HL-60 (cell line): ENCODE measurements at places on chromosomes 3 and 15.

DNA sequence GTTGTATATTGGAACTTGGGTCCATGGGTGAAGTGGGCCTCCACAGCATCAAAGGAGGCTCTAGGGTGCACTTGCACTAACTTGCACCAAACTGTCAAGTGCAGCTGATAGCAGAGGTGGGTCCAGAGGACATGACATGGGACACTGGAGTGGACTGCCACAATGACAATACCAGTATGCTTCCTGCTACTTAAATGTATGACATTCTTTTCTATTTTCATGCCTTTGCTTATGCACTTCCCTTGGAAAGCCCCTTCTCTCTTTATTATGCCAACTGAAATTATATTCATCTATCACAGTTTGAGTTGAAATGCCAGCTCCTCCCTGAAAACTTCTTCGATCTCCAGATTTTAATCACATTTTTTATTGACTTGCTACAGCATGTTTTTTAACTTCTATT, 101.8 kb downstream of the CFAP20DC start:
- no peak for DNase-seq

GRCh38 chr15:70956201-70956995, 63.8 kb downstream of the LRRC49 start:
- DNase-seq, result no peak

DNA sequence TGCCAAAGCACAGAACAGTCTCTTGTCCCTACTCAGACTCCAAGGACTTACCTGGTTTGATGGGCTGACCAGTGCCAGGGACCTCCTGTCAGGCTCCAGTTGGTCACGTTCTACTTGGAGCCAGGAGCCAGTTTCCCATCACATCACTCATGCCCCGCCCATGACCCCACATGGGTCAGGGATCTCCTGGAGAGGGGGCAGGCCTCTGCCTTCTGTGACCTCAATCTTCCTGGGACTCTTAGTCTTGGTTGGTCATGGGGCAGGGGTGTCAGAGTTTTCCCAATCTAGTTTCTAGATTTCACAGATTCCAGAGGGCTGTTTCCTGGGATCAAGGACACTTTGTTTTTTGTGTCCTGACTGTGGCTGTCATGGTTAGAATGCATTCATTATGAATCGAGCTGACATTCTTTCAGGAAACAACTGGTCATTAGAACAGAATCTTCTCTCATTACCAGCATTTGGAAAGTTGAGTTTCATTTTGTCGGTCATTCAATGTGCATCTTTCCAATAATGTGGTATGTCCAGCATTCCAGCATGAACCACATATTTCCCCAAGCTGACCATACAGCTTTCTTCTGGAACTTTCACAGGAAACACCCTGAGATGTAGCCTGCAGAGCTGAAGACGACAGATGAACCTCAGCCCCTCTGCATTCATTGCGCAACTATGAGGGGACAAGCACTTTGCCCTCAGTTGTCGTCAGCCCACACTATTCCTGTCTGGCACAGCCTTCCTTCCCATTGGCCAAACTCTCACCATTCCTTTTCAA, 19.8 kb downstream of the CYP19A1 start:
- DNase-seq, result no peak

DNA sequence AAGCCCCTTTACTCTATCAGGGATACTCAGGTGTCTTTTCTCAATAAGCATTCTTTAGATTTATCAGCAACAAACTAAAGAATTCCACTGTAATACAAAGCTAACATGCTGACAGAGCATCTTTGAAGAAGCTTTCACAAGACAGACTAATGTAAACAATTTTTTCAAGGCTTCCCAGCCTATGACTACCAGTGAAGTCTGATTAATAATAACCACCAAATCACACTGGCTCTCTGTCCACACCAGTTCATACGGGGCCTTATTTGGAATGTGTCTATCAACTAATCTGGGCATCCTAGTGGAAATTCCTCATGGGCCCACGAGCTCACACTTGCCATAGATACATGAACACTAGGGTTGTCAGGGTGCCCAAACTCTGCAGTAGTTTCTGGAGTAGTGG, 84.5 kb downstream of the EFL1 start:
- DNase-seq, result no peak

- DNase-seq, result no peak
Observed at GRCh38 chr15:40446144-40446543, 5.4 kb downstream of the BAHD1 start.

DNA sequence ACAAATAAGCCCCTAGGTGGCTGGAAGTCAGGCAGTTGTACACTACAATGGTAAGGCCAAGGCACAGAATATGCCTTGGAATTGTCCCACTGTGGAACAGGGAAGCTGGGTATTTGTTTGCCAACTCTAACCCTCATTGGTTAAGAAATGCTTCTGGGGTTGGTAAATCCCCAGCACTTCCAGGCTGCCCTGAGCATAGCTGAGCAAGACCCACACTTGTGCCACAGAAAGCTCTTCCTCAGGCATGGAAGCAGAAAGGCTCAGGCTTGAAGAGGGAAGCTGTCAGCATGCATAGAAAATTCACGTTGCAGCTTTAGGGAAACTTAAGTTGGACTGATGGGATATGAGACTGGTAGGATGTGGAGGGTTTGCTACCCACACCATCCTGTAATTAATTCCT, 86.9 kb upstream of the PLCL2 start:
- DNase-seq, result no peak

GRCh38 chr15:72265031-72265430, 7.3 kb downstream of the PARP6 start:
- DNase-seq, result no peak

- no peak for DNase-seq
Observed at GRCh38 chr3:148208975-148209374, 488.7 kb upstream of the AGTR1 start.

DNA sequence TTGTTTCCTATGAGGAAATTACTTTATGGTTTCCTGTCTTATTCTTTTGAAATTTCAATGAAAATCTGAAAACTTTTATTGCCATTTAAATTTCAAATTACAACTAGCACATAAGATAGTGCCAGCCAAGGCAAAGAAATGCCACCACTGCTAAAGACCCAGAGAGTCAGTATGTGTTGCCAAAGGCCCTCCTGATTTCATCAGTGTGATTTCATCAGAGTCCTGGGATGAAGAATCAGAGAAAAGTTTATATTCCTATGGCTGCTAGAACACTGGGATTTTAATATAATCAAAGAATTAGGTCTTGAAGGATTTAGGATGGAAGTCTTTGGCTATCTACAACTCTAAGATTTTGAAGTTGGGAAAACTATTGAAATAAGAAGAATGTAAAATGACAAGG, 434.2 kb upstream of the CCDC54 start:
- no peak for DNase-seq

DNA sequence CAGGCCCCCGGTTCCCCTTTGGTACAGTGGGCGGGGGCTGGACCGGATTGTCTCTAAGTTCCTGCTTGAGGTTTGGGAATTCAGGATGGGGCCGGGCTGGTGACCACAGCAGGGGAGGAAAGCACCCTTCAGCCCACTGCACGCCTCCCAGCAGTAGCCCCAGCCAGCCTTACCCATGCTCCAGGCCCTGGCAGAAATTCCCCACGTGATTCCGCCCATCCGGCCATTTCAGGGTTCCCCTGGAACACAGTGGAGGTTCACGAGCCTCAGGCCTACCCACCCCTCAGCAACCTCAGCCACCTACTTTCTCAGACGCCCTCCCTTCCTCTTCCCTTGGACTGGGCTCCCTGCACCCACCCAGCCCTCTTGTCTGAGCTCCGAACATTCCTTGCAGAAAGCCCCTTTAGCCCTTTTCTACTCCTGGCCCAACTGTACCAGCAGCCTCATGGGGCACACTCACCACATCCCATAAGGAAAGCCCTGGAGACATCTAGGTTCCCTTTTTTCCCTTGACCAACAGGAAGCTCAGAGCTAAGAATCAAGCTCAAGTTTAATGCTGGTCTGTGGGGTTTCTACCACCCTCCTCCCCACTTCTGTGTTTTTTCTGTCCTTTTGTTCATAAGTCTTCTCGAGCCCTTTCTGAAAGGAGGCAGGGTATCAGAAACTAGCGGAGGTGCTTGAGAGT, 11.5 kb downstream of the ALS2CL start:
- DNase-seq, result no peak

DNA sequence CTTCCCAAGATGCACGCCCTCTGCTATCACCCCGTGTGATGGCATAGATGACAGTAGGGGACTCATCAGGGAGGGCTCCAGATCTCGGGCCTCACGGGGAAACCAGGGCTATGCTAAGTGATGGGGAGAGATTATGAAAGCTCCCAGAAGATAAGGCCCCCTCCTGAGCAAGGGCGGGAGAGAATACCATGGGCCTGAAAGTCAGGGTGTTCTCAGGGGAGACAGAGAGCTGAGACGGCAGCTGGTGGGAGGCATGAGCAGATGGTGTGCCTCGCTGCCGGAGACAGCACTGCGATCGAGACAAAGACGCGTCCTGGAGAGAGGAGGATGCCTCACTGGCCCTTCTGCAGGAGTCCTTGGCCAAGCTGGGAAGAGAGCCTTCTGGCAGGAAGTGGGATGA, 106.5 kb upstream of the ADPGK start:
- no peak for DNase-seq

GRCh38 chr3:112817271-112817670, 29.4 kb downstream of the CD200R1L start:
- no peak for DNase-seq

DNA sequence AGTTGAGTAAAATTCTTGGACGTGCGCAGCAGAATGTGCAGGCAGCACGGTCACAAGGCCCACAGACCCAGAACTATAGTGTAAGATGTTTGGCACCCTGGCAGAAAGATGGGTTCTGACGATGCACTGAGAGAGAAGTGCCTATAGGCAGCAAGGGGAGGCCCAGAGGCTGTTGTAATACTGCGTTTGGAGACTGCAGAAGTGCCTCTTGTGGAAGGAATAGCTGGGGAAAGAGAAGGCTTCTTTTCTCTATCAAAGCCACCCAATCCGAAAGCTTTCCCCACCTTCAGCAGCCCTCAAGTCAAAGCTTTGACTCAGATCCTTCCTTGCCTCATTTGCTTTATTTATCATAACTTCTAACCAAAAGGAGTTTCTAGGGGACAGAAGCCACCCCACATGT, 5.2 kb upstream of the SIN3A start:
- peak; percentile 75 for DNase-seq

DNA sequence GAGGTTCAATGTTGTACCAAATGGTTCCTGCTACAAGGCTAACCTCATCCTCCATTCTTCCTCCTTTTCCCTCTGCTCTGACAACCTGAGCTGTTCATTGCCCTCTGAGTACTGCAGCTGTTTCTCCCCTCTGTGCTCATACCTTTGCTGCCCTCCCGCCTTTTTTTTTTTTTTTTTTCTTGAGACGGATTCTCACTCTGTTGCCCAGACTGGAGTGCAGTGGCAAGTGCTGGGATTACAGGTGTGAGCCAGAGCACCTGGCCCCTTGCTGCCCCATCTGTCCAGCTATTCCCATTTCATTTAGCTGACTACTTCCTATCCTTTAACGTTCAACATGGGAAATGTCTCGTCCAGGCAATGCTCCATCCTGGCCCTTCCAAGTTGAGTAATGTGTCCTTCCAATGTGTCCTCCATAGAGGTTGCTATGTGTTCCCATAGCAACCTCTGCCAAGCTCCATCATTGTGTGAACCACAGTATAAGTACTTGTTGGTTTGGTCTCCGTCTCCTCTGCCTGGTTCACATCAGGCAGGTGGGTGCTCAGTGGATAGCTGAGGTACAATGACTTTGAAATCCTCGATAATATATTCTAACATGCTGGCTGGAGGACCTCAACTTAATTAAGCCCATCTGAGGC, 179.9 kb upstream of the ANKRD28 start:
- DNase-seq, result no peak

GRCh38 chr15:78614021-78614420, 6.8 kb downstream of the CHRNA3 start:
- DNase-seq, result no peak

DNA sequence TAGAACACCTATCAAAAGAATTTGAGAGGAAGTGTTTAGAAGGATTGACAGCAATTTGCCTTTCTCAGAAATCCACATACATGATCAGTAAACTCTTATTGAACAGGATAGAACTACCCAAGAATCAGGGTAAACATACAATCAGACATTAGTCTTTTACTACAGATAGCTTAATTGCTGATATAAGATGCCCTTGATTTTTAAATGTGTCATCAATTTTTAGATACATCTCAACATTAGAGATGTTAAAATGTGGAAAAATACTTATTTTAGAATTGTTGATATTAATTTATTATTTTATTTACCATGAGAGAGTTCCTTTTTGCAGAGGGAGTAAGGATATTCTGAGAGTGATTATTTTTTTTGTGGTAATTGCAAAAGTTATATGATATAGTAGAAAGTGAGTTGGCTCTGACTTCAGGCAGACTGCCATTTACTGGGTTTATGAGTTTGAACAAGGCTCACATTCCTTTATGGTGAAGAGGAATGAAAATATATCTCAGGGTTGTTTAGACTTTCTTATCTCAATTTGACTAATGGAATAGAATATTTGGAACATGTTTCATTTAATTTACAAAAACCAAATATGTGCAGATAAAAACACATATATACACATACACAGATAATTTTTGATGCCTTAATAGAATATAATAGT, 302.8 kb upstream of the GOLIM4 start:
- DNase-seq, result no peak

- no peak for DNase-seq
Observed at GRCh38 chr3:180633722-180634121, 31.8 kb downstream of the TTC14 start.

GRCh38 chr15:23616536-23616935, 31.1 kb downstream of the MAGEL2 start:
- peak; percentile 10 for DNase-seq

DNA sequence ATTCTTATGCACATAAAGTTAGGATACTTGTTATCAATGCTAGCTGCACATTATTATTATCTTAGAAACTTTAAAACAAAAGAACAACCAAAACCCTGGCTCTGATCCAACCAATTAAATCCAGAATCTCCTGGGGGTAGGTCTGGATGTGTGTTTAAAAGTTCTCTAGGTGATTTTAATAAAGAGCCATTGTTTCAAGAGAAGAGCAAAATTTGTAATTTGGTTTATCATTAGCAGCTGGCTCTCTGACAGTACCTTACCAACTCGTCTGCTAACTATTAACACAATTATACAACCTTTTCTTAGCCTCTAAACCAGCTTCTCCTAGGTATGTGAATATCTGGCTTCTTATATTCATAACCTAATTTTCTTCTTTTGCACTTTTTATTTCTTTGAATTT, 68.9 kb downstream of the IFT80 start:
- no peak for DNase-seq

- no peak for DNase-seq
Observed at GRCh38 chr3:98644168-98644567, 50.8 kb upstream of the CPOX start.

GRCh38 chr3:98027085-98027446, 8.0 kb downstream of the GABRR3 start:
- no peak for DNase-seq

GRCh38 chr3:62525281-62525680, 151.9 kb upstream of the FEZF2 start:
- DNase-seq, result no peak

DNA sequence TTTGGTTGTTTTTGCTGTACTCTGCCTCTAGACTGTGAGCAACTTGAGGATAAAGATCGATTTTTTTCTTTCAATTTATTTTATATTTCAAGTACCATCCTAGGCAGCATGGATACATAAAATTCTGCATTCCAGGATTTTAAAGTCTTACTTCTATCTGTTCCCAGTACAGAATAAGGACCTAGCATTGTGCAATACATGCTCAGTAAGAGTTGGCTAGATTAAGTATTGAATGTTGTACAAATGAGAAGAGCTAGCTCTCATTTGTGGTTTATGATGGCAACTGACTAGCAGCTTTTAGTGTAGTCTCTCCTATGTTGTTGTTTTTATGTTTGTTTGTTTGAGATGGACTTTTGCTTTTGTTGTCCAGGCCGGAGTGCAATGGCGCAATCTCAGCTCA, 222.7 kb downstream of the TP63 start:
- no peak for DNase-seq

GRCh38 chr3:126057936-126058335, 26.0 kb downstream of the SLC41A3 start:
- DNase-seq, result no peak
